Glutamatergic neuron (in vitro differentiated cells): ENCODE measurements at places on chromosomes 5 and 9. TPM values are rescaled to one million over a fixed set of nuclear protein-coding genes. Genes with fewer than 3 reads are reported as not detected.

DNA sequence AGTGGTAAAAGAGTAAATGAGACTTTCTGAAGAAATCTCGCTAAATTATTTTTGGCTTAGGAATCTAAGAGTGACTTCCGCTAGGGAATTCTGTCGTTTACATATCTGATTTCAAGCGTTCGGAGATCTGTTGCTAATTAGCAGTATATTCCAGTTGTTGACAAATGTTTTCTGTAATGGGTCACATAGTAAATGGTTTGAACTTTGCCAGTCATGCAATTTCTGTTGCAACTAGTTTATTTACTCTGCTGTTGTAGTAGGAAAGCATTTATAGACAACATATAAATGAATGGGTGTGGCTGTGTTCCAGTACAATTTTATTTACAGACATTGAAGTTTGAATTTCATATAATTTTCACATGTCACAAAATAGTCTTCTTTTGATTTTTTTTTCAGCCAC, 57.4 kb upstream of the JAK2 start:
- H3K27me3 ChIP-seq = no peaks in the 10 kb centered on the region
- no peaks in the 10 kb centered on the region for H3K4me1 ChIP-seq
- no peaks in the 10 kb centered on the region for H3K36me3 ChIP-seq
- H3K4me3 ChIP-seq = no peak overlapping the region
- no peak overlapping the region for H3K27ac ChIP-seq

Gene DMRT2
- 0.56 TPM for total RNA-seq

Gene DNM1
- total RNA-seq = 276 TPM

Gene PCDHB2
- 103 TPM for total RNA-seq

Gene KIAA1958
- total RNA-seq = 48.6 TPM

- no peaks in the 10 kb centered on the region for H3K27me3 ChIP-seq
- H3K36me3 ChIP-seq = no peaks in the 10 kb centered on the region
- DNase-seq = no peak
- no peak overlapping the region for H3K4me3 ChIP-seq
- peaks cover 5% of the 10 kb centered on the region for H3K4me1 ChIP-seq
- H3K27ac ChIP-seq = no peak overlapping the region
Measured at GRCh38 chr5:67010684-67011409, 185.8 kb downstream of the CD180 start.

- no peaks in the 10 kb centered on the region for H3K36me3 ChIP-seq
- no peak overlapping the region for H3K27ac ChIP-seq
- peaks cover 9% of the 10 kb centered on the region for H3K4me1 ChIP-seq
Measured at GRCh38 chr9:4068449-4068848, 231.4 kb downstream of the GLIS3 start.

- no peak overlapping the region for H3K27ac ChIP-seq
- DNase-seq = no peak
- no peaks in the 10 kb centered on the region for H3K4me1 ChIP-seq
- H3K4me3 ChIP-seq = no peak overlapping the region
Measured at GRCh38 chr9:87319656-87320055, 178.0 kb upstream of the DAPK1 start.

DNA sequence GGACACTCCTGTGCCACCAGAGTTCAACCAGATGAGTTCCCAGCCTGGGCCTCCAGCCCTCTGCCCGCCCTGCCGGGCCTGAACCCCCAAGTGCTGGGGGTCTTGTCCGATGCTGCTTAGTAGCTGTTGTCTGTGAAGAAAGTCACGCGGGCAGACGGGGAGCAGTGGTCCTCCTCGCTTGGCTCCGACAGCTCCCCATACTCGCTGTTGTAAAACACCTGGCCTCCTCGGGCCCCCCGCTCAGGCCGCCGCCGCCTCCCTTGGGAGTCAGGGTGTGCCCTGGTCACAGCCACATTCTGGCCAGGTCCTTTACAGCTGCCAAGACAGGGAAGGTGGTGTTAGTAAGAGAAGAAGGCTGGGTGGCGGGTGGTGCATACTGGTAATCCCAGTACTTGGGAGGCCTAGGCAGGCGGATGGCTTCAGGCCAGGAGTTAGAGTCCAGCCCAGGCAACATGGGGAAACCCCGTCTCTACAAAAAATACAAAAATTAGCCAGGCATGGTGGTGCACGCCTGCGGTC, 11.8 kb upstream of the SCGB3A1 start:
- peaks cover 6% of the 10 kb centered on the region for H3K27me3 ChIP-seq
- H3K27ac ChIP-seq = no peak overlapping the region
- no peaks in the 10 kb centered on the region for H3K4me1 ChIP-seq

Gene GABRB2
- not detected for total RNA-seq

DNA sequence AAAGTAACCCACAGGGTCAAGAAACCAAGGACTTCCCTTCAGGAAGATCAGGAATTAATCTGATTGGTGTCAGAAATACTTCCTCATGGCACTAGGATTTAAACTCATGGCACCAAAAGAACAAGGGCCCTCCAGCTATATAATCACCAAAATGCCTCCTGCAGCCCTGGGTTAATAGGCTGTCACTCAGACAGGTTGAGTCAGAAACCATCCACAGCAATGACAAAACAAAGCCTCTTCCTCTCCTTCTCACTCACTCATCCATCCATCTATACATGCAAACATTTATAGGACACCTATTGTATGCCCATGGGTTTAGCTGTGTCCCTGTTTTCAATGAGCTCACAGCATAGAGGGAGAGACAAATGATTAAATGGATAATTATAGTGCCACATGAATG, 62.5 kb upstream of the SPOCK1 start:
- H3K4me1 ChIP-seq = no peaks in the 10 kb centered on the region
- no peak overlapping the region for H3K27ac ChIP-seq
- peaks cover 3% of the 10 kb centered on the region for H3K27me3 ChIP-seq
- no peak for DNase-seq
- H3K36me3 ChIP-seq = no peaks in the 10 kb centered on the region
- H3K4me3 ChIP-seq = no peak overlapping the region

Gene SOX30
- not detected for total RNA-seq

DNA sequence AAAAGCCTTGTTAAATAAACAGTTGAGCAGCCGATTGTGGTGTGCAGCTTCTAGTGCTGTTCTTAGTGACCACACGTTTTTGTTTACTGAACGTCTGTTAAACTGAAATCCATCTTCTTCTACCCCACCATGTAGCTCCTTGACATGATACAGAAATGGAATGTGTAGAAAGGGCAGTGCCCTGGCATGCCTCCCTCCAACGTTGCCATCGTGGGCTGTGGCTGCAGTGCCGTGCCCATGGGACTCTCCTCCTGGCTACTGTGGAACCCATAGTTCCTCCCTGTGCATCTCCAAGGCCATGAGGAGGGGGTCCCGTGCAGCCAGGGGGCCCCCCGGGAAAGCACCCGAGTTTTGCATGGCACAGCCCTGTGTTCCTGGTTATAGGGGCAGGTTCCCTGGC, 23.3 kb upstream of the TGFBI start:
- H3K4me3 ChIP-seq = no peak overlapping the region
- no peaks in the 10 kb centered on the region for H3K27me3 ChIP-seq
- no peaks in the 10 kb centered on the region for H3K36me3 ChIP-seq

Gene SPINK4
- not detected for total RNA-seq

- H3K4me3 ChIP-seq = no peak overlapping the region
- H3K4me1 ChIP-seq = no peaks in the 10 kb centered on the region
- H3K27me3 ChIP-seq = no peaks in the 10 kb centered on the region
Measured at GRCh38 chr5:67297376-67297775, 100.8 kb upstream of the CD180 start.

Gene TTC16
- total RNA-seq = not detected

Gene PALM2AKAP2
- 1.0 TPM for total RNA-seq

GRCh38 chr9:19934301-19934871, 145.5 kb upstream of the SLC24A2 start:
- H3K27ac ChIP-seq = no peak overlapping the region
- H3K4me1 ChIP-seq = peaks cover 2% of the 10 kb centered on the region
- no peaks in the 10 kb centered on the region for H3K36me3 ChIP-seq

DNA sequence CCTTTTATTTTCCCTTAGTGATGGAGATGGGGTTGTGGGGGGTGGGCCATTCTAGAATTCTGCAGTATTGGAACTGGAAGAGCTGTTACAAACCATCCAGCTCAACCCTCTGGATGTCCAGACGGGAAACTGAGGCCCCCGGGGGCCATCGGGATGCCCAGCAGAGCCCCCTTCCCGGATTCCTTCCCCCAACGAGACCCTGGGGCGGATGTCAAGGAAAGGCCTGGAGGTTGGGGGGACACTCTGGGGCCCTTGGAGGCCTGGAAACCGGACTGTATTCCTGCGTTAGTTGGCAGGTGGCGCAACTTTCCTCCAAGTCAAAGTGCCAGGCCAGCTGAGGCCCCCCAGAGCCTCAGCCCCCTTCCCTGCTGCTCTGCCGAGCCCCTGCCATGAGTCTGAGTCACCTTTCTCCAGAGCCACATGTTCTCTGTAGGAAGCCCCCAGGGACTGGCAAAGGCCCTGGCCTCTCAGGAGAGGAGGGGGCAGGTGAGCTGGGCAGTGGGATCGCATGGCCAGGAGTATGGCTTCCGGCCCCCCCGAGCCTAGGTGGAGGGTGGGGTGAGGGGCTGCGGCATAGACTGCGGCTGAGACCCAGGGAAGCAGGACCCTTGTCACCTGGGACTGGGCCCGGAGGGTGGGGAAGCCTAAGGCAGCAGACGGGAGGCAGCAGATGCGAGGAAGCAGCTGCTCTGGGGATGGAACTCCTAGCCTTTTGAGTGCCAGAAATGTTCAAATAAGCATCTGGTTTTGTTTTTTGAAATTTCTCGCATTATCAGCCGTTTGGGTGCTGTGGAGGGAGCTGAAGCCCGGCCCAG, 17.8 kb upstream of the FIBCD1 start:
- no peak overlapping the region for H3K27ac ChIP-seq
- peaks cover 7% of the 10 kb centered on the region for H3K4me1 ChIP-seq
- H3K36me3 ChIP-seq = no peaks in the 10 kb centered on the region
- DNase-seq = no peak

Gene SYK
- total RNA-seq = 10.7 TPM

DNA sequence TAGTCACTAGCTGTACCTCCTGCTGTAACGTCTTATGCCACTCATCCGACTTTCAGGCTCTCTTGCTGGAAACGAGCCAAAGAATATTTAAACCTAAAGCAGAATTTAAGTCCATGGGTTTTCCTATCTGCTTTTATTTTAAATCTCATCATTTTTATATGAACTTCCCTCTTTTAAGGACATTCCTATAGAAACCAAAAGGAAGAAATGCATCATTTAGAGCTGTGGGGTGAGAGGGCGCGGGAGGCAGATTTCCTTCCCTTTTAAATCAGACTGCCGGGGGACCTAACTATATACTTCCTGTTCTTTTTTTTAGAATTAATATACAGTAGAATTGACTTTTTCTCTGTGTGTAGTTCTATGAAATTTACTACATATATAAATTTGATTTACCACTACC, 468.8 kb downstream of the BNC2 start:
- H3K36me3 ChIP-seq = peaks cover 4% of the 10 kb centered on the region
- H3K27me3 ChIP-seq = peaks cover 1% of the 10 kb centered on the region
- H3K27ac ChIP-seq = no peak overlapping the region
- peaks cover 2% of the 10 kb centered on the region for H3K4me1 ChIP-seq
- no peak overlapping the region for H3K4me3 ChIP-seq

GRCh38 chr9:136020206-136020605, 59.0 kb upstream of the UBAC1 start:
- H3K4me1 ChIP-seq = peaks cover 5% of the 10 kb centered on the region
- H3K27ac ChIP-seq = no peak overlapping the region
- H3K4me3 ChIP-seq = no peak overlapping the region
- H3K27me3 ChIP-seq = peaks cover 13% of the 10 kb centered on the region
- no peak for DNase-seq

DNA sequence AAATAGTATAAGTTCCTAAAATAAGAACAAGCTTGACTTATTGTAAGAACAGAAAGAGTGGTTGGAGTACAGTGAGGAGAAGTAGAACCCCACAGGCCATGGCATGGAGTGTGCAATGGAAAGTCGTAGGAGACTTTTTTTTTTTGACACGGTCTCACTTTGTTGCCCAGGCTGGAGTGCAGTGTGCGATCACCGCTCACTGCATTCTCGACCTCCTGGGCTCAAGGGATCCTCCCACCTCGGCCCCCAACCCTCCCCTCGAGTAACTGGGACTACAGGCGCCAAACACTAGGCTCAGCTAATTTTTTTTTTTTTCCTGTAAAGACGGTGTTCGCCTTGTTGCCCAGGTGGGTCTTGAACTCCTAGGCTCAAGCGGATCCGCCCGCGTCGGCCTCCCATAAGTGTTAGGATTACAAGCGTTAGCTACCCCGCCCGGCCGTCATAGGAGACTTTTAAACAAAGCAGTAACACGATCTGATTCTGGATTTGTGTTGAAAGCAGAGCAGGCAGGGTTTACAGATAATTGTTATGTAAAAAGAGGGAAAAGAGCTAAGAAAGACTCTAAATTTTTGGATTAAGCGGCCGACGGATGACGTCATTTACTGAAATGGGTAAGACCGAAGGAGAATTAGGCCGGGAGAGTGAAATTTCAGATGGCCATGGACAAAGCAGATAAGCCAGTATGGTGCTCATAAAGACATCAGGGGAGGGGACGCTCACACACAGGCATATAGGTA, 752 bp downstream of the TSTD2 start:
- H3K27ac ChIP-seq = peak overlapping the region; percentile 100
- peaks cover 4% of the 10 kb centered on the region for H3K27me3 ChIP-seq
- peak; percentile 42 for DNase-seq
- peak overlapping the region; percentile 100 for H3K4me3 ChIP-seq

DNA sequence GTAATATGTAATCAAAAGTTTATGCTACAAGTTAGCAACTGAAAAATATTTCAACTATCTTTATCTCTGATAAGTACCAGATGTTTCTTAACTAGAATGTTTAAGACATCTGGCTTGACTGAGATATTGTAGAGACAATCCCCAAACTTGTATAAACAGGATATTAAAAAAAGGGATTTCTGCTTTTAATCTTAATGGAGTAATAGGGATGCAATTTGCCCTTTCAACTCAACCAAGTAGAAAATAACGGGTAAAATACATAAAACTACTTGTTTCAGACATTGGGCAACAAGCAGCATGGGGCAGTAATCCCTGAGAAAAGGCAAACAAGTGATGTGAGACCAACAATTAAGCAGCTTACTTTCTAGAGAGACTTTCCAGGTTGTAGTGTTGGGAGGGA, 9.4 kb upstream of the ADAMTS12 start:
- DNase-seq = no peak
- H3K4me1 ChIP-seq = no peaks in the 10 kb centered on the region
- H3K36me3 ChIP-seq = no peaks in the 10 kb centered on the region
- H3K4me3 ChIP-seq = no peak overlapping the region
- H3K27me3 ChIP-seq = no peaks in the 10 kb centered on the region

DNA sequence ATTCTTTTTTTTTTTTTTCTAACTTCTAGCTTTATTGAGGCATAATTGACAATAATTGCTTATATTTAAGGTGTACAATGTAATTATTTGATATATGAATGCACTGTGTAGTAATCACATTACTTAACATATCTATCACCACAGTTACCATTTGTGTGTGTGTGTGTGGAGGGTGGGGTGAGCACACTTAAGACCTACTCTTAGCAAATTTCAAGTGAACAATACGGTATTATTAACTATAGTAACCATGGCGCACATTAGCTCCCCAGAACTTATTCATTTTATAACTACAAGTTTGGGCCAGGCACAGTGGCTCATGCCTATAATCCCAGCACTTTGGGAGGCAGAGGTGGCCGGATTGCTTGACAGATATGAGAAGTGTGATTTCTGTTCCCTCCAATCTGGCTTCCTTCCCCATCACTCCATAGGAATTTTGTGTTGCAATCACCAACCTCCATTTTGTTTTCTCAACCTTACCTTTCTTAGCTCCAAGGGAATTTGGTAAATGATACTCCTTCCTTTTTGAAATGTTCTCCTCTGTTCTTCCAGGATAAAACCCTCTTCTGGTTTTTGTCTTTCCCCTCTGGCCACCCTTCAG, 14.9 kb downstream of the TXN start:
- no peak overlapping the region for H3K27ac ChIP-seq

GRCh38 chr9:14236591-14236990, 77.3 kb downstream of the NFIB start:
- H3K36me3 ChIP-seq = no peaks in the 10 kb centered on the region
- no peak overlapping the region for H3K27ac ChIP-seq
- no peak for DNase-seq
- H3K27me3 ChIP-seq = no peaks in the 10 kb centered on the region

Gene LIFR
- total RNA-seq = 41.6 TPM
